ENCODE measurements at places on chromosomes 16 and 17.

GRCh38 chr17:33531311-33531710 is 238.2 kb upstream of the ASIC2 start:
- DNase-seq, result no peak

DNA sequence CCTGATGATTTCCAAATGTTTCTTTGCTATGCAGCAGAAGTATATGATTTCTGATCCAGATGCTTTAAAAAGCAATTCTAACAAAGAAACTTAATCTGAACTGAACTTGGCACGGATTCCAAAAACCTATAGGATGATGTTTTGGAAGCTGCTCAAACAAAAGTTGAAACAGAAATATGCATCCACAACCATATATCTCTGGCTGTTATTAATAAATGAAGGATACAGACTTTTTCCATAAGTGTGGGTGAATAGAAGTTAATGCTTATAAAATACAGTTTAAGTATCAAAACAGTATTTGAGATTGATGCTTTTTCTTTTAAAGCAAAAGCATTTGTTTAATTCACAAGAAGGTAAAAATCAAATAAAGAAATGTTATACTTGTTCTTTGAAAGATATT is 27.9 kb upstream of the NACA2 start:
- DNase-seq, result no peak

GRCh38 chr16:47016700-47017133 is 43.2 kb upstream of the DNAJA2 start:
- no peak for DNase-seq

- DNase-seq, result no peak
Observed at GRCh38 chr16:66324815-66325515, 41.5 kb upstream of the CDH5 start.

- no peak for DNase-seq
Observed at GRCh38 chr17:35519439-35519838, 18.0 kb downstream of the SLFN12L start.

DNA sequence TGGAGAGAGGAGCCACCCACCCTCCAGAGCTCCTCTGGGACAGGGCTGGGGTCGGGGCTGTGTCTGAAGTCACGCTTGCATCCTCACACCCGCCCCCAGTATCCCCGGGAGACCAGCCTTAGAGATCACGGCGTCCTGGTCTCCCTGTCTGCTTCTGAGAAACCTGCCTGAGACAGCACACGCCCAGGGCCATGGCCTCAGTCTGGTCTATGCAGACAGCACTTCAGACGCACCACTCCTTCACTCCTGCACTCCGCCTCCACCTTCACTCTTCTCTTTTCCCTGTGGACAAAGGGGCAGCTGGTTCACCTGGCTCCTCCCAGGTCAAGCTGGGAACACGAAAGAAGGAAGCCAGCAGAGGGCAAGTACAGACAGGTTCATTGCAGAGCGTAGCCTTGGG is 248.0 kb upstream of the GSE1 start:
- DNase-seq, result no peak

DNA sequence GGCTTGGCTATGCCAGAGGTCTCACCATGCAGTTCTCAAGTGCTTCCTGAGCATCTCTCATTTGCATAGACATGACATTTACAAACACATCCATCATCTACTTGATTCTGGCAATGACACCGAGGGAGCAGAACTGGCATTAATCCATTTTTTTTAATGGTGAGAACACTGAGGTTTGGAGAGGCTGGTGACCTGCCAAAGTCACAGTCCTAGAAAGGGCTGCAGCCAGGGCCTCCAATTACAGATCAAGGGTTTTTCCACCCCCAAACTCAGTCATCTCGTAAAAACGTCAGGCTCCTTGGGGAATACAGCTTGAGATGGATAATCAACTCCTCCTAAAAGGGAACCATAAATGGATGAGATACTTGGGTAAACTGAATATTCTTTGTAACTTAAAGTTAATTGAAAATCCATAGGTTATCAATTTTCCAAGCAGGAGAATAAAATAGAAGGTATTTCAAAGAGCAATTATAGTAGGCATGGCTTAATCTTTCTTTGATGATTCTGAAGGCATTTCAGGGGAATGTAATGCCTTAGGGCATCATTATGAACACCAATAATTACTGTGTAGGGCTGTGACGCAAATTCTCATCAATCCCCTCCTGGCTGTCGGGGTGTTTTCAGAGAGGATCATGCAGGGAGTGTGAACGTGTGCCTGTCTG is 9.4 kb upstream of the MEOX1 start:
- no peak for DNase-seq

GRCh38 chr16:84053237-84053636 is 10.6 kb upstream of the SLC38A8 start:
- peak; percentile 18 for DNase-seq

DNA sequence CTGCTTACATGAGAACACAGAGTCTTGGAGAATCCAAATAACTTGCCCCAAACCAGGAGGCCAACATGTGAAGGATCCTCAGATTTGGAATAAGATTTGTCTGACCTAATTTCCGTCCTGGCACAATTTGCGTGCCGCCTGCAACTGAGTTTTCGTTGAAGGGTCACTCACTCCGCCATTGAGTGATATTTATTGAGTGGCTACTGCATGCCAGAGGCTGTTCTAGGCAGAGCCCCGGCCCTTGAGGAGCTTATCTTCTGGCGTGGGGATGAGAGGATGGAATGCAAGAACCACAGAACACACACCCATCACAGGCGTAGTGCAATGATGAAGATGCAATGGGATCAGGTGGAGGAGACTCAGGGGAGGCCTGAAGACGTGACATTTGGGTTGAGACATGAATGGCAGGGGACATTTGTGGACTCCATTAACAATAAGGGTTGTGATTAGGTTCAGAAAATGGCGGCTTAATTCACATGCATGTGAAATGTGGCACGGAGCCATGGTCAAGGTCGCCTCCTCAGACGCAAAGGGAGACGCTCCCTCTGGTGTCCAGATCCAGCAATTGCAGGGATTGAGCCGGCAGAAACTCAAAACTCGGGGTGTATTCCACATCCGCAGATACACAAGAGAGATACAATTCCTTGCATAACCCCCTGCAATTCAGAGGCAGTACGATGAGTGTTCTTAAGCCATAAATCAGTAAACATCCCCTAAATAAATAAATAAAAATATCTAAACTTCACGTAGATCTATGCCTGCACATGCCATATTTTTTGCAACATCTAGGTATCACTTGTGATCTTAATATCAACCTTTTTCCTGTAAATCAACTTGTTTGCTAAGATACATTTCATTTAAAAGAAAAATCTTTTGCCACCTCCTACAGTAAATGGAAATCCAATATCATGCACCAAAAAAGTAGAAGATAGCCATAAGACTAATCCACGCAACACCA is 57.9 kb upstream of the CACNG4 start:
- peak; percentile 87 for DNase-seq

- DNase-seq, result no peak
Observed at GRCh38 chr16:907842-908241, 62.9 kb downstream of the LMF1 start.

DNA sequence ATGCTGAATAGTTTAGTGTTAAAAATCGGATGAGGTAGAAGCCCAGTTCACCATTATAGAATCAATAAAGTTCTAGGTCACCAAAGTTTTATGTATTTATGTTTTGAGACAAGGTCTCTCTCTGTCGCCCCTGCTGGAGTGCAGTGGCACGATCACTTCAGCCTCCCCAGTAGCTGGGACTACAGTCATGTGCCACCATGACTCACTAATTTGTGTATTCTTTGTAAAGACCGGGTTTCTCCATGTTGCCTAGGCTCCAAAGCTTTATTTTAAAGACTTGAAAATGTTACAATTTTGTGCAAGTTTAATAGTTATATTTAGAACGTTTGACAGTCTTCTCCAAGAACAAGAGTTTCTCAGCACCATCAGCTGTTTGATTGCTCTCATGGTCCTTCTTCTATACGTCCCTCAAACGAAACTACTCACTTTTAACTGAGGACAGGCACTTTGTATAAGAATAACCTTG is 32.1 kb downstream of the NDE1 start:
- no peak for DNase-seq

DNA sequence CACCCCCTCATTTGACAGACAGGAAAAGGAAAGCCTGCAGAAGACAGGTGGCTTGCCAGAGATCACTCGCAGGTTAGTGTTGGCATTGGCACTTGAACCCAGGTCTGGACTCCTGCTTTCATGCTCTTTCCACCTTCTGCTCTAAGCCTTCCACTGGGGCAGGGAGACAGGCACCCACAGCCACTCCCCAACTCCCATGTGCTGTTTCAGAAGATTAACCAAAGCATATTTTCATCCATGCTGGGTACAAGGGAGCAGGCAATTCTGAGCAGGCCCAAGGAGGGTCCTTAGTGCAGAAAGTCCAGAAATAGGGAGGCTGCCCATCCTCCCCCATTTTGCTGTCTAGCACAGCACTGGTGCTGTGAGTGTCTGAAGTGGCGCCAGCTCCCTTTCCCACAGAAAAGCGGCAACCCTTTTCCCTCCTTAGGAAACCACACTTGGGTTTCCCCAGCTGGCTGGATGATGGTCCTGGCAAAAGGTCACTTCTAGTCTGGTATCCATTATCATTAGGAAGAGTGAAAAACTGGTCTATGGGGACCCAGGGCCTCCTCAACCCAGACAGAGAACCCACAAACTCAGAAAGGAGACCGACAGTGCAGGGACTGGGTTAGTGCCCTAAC is 2.0 kb upstream of the CAVIN1 start:
- no peak for DNase-seq

DNA sequence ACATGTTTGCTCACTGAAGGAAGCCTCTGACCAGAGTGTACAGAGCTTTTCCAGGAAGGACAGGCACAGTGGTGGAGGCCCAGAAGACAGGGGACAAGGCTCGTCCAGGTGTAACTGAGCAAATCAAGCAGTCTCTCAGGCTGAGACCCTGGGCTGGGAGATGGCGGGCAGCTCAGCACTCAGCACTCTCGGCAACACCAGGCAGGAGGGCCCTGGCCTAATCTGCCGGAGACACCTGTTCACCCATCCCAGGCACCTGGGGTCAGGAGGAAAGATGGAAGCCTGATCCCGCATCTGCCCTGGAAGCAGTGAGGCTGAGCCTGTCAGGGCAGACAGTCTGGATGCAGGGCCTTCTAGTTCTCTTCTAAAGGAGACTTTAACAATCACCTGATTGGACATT is 4.8 kb downstream of the RASL10B start:
- DNase-seq, result no peak

GRCh38 chr16:5598793-5599192 is 501.2 kb upstream of the EEF2KMT start:
- DNase-seq, result no peak

DNA sequence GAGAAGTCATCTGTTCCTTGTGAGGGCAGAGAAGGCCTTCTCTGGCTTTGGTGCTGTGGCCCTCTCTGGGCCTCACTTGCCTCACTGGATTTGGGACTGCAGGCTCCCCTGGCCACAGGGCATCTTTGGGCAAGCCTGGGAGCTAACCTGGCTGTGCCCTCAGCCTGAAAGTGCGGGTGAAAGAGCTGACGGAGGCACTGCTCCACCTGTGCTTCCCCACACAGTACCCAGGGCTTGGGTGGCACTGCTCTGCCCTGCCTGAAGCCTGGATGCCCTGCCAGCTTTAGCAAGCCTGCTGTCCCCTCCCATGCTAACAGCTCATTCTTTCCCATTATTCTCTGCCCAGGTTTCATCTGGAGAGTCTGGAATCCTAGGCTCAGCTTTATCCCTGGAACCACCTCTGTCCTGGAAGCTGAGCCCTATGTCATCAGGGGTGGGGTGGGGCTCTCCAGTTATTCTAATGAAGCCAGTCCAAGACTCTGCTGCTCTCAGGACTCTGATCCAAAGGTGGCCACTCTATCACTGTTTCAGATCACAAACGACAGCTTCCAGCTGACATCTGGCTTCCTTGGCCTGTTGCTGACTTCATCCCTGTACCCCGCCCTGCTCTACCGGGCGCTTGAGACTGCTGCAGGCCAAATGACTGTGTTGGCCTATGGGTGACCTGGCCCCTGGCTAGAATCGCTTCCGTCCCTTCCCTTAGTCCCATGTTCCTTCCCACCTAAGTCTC is 29.3 kb downstream of the HIC1 start:
- DNase-seq, result no peak

DNA sequence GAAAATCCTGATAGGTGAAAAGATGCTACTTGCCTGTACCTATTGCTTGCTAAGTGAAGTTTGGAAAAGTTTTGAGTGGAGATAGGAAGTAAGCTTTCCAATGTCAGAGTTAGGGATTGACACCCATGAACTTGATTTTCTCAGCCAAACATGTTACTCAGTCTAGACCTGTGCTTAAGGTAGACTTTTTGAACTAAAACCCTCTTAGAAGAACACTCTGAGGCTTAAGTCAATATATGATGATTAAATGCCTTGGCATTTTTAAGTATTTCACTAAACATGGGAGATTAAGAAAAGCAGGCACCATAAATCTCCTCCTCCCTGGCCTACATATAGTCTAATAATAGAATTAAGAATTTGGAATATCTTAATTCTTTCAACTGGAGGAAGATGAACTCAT is 785.6 kb upstream of the SOX9 start:
- DNase-seq, result no peak

DNA sequence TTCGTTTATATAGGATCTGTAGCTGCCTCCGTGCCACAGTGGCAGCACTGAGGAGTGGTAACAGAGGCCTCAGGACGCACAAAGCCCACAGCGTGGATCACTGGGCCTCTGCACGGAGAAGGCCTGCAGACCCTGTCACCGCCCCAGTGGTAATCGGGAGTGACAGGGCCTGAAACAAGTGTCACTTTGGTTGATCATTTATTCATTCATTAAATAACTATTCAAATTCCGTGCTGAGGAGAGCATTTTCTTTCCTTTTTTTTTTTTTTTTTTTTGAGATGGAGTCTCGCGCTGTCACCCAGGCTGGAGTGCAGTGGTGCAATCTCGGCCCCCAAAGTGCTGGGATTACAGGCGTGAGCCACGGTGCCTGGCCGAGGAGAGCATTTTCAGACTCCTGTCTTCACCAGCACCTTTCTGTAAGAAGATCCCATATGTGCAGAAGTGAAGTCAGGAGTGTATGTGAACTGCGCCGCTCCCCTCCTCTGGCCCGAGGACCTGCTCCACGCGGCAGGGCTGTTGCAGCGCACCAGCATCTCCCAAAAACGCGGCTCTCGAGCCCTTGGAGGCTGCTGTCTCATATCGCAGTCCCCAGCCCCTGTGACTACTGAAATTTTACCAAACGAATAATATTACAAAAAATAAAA is 44.9 kb upstream of the TRAP1 start:
- no peak for DNase-seq

DNA sequence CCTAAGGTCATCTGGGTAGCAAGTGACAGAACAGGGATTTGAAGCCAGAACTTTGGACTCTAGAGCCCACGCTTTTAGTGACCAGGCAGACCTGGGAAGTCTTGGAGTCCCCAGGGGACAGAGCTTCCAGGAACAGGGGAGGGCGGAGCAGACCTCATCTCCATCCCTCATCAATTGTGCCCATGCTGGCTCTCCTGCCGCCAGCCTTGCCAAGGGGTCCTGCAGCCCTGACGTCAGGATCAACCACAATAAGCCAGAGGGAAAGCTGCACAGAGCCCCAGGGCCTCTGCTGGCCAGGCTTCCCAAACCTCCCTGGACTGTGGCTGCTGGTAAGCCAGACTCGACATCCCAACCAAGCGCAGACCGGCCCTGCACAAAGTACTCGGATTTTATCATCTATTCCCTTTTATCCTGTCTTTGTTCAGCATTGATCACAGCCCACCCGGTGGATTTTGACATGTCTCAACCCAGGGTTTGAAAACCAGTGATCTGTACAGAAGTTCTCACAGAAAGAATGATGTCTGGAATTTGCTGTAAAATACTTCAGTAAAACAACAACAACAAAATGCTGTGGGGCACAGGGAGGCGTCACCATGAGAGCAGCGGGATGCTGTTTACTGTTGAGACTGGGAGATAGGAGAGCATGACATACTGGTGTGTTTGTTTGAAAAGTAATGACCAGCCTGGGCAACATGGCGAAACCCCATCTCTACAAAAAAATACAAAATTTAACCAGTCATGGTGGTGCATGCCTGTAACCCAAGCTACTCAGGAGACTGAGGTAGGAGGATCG is 11.8 kb downstream of the C16orf74 start:
- DNase-seq, result no peak

GRCh38 chr17:8144401-8145231 is 7.6 kb downstream of the PER1 start:
- DNase-seq, result no peak
